ENCODE measurements at places on chromosomes 1 and 21.

DNA sequence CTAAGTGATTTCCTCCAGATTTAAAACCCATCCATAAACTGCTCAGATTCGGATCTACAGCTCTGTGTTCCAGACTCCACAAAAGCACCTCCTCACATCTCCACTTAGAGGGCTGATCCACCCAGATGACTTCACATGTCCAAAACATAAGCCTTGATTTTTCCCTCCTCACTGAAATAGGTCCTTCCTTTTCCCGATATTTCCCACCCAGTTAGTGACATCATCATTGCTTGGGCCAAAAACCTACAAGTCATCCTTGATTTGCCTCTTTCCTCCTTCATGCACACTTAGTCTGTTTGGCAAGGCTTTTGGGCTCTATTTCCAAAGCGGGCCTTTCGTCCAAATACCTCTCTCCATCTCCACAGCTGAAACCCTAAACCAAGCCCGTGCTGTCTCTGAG, 32.3 kb downstream of the CCDC185 start:
- DNase-seq = no peak

- no peak for DNase-seq
These were observed 4.8 kb upstream of the WNT9A start for GRCh38 chr1:227952374-227953021.

- DNase-seq = no peak
These were observed 197.4 kb downstream of the ADGRL2 start for GRCh38 chr1:81998165-81998564.

GRCh38 chr1:85158910-85159309, 41.9 kb downstream of the SYDE2 start:
- DNase-seq = no peak

DNA sequence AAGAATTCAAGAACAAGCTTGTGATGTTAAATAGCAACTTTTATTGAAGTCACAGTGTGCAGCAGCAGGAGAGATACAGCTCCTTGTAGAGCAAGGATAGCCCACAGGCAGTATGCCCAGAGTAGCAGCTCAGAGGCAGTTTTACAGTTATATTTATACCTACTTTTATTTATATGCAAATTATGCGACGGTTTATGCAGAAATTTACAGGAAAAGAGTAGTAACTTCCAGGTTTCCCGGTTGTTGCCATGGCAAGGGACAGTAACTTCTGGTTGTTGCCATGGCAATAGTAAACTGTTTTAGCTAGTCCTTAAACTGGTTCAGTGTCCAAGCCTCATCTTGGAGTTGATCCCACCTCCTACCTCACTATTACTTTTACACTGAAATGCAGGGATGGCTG, 344.6 kb upstream of the LYPLAL1 start:
- no peak for DNase-seq

- no peak for DNase-seq
These were observed 1.6 kb downstream of the ELOVL1 start for GRCh38 chr1:43366179-43366578.

DNA sequence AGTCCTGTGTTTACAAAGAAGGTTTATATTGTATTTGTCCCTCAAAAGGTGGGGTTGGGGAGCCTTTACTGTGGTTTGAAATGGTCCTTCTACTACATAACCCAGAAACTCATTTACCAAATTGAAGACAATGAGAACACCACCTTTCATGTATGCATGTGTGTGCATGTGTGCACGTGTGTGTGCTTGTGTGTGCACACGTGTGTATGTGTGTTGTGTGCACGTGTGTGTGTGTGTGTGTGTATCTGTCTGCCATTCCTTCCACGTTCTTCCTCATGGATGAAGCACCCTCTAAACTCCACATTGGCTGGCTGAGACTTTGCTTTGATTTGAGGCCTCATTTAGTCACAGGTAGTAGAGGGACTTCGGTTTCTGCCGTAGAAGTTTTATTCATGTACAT, 138.2 kb downstream of the EDEM3 start:
- no peak for DNase-seq

DNA sequence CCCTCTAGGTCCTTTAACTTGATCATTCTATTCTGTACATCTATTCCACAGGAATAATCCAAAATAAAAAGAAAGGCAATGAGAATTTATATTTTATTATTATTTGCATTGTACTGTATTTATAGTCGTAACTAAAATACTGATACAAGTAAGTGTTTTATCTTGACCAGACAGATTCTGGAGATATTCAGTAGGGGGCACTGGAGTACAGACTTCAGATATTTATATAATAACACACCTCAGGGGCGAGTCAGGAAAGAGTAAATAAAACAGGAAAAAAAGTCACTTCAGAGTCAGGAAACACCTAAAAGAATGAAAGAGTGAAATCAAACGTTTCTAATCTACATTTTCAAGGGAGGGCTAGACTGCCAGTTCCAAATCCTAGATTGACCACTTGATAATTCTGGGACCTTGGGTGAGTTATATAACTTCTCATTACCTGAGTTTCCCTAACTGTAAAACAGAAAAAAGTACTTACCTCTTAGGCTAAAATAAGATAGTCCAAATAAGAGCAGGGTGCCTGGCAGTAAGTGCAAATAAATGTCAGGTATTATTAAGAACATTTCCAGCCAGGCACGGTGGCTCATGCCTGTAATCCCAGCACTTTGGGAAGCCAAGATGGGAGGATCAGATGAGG, 31.1 kb upstream of the MTF1 start:
- peak; percentile 69 for DNase-seq

DNA sequence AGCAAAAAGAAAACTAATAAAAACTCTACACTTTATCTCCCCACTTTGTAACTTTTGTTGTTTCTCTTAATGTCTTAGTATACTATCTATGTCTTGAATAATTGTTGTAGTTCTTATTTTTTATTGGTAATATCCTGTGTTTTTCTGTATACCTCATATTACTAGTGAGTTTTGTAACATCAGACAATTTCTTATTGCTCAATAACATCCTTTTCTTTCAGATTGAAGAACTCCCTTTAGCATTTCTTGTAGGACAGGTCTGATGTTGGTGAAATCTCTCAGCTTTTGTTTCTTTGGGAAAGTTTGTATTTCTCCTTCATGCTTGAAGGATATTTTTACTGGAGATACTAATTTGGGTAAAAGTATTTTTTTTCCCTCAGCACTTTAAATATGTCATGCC, 79.8 kb upstream of the LRRC8B start:
- no peak for DNase-seq

DNA sequence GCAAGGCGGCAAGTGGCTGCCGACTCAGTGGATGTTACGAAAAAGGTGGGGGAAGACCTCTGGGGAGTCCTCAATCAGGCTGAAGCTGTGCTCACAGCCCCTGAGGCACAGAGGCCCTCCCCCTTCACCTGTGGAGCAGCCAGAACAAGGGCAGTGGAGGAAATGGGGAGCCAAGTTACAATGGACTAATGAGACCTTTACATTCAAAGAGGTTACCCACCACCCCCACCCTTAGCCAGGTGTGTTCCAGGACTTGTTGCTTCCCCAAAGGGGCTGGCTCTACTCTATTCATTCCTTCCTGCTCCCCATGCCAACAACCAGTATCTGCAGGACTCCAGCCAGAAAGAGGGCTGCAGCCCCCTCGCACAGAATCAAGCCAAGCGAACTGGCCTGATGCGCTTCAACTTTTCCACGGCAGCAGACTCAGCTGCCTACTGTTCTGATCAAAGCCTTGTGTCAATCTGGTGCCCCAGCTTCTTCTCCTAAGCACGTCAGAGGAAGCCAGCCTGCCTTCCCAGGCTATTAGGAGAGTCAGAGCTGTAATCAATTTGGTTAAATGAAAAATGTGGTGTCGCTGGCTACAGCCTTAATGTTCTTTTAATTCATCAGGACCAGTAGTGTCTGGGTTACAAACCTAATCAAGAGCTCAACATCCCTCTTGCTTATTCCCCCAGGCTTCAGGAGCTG, 1.8 kb upstream of the SYT2 start:
- DNase-seq = no peak

DNA sequence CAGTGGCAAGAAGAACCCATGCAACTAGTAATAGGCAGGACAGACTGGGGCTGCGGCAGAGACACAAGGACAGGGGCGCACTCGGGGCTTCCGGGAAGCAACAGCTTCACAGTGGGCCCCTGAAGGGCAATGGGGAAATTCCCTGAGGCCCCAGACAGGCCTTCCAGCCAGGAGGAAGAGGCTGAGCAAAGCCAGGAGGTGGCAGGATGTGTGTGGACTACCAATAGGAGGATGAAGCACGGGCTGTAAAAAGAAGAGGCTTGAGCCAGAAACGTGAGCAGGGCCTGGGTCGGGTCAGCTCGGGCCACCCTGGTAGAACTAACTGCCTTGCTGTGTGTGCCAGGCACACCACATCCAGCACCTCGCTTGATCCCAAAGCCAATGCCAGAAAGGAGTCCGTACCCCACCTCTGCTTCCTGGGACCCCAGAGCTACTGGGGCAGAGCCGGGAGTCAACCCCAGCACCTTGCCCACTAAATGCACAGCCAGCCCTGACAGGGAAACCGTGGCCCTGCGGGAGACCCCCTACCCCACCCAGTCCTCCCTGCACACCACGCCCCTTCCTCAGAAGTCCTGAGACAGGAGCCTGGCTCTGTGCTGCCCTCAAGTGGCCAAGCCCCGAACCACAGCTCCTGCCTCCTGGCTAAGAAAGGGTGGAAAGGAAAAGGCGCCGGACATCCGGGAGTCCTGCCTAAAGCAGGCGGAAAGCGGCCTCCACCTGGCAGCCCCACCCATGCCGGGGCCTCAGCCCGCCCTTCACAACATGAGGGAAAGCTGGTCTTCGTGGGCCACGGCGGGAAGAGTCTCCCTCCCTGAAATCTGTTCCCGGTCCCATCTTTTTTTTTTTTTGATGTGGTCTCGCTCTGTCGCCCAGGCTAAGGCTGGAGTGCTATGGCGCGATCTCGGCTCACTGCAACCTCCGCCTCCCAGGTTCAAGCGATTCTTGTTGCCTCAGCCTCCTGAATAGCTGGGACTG, 33.7 kb downstream of the TTC39A start:
- peak; percentile 85 for DNase-seq

- no peak for DNase-seq
These were observed 79.4 kb upstream of the RUNX1 start for GRCh38 chr21:35128536-35128935.

- DNase-seq = no peak
These were observed 7.0 kb downstream of the FOXD2 start for GRCh38 chr1:47444562-47445465.

DNA sequence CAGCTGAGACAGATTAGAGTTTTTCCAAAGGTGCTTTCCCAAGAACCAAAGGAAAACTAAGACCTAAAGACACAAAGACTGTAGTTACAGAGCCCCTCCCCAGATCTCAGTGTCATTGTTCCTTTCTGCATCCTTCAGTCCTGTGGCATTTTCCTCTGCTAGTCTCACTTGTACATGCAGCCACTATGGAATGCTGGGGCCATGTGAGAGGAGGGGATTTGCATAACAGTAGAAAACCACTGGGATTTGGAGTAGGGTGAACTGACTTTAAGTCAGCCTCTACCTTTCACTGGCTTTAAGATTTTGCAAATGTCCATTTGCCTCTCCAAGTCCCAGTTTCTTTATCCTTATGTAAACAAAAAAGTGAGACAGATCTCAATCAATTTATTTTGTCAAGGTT, 119.4 kb upstream of the F3 start:
- no peak for DNase-seq
